ENCODE measurements at places on chromosomes 3 and 15.
A peak's percentile ranks its signal among the peaks of the same experiment; 100 is the strongest.

- DNase-seq = no peak
Observed at GRCh38 chr3:195286115-195286872, 15.3 kb upstream of the XXYLT1 start.

DNA sequence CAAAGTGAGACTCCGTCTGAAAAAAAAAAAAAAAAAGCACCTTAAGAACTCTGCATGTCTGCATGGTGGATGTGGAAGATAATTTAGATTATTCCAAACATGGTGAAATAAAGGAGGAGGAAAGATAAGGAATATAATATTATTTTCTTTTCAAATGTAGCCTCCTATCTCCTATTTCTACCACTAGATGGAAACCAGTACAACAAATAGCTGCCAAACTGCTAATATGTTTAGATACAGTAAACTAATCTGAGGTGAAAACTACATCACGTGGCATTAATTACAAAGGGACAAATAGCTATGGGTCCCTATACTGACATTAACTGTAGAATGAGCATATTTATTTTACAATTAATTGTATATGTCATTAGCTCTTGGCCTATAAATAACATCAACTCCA, 197.8 kb downstream of the TBC1D5 start:
- DNase-seq = no peak

- DNase-seq = no peak
Observed at GRCh38 chr15:40010686-40011085, 28.3 kb downstream of the SRP14 start.

DNA sequence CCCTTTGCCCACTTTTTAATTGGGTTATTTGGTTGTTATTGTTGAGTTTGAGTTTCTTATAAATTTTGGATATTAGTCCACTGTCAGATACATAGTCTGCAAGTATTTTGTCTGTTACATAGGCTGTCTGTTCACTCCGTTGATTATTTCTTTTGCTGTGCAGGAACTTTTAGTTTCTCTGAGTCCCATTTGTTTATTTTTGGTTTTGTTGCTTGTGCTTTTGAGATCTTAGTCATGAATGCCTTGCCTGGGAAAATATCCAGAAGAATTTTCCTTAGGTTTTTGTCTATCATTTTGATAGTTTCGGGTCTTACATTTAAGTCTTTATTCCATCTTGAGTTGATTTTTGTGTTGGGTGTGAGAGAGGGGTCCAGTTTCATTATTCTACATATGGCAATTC, 254.5 kb downstream of the NLGN1 start:
- DNase-seq = no peak

- no peak for DNase-seq
Observed at GRCh38 chr3:66754613-66755012, 243.5 kb upstream of the KBTBD8 start.

DNA sequence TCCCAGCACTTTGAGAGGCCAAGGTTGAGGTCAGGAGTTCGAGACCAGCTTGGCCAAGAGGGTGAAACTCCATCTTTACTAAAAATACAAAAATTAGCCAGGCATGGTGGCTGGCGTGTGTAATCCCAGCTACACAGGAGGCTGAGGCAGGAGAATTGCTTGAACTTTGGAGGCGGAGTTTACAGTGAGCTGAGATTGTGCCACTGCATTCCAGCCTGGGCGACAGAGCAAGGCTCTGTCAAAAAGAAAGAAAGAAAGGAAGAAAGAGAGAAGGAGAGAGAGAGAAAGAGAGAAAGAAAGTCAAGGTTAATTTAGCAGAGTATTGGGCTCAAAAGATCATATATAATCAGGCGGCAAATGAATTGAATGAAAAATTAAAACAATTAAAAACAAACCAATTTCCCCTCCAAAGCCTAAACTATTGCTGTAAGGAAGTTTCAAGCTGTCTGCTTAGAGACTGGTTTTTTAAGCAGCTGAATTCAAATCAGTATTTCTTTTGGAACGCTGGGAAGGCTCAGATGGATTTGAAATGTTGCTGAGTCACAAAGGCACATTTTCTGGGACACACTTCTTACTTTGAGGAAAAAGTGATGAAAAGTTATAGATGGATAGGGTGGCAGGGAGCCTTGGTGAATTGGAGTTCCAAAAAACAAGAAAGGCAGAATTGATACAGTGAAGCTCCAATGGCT, 81.3 kb upstream of the BHLHE40 start:
- DNase-seq = no peak

GRCh38 chr3:56069766-56070165, 398.5 kb downstream of the ERC2 start:
- no peak for DNase-seq

DNA sequence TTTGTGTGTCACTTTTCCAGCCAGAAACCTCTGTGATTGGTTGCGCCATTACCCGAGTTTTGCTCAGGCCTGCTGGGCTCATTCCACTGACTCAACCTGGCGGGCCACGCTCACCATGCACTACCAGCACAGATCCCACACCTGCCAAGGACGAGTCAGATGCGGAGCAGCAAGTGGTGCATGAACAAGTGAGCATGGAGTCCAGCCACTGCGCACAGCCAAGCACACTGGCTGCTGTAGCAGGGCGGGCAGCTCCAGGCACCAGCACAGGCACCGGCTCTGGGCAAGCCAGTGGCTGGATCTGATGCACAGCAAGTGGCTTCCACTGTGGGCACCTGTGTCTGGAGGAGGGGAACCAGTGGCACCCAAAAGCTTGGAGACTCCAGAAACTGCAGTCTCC, 110.4 kb downstream of the CBLB start:
- no peak for DNase-seq

- no peak for DNase-seq
Observed at GRCh38 chr15:69606144-69606543, 153.5 kb downstream of the RPLP1 start.

DNA sequence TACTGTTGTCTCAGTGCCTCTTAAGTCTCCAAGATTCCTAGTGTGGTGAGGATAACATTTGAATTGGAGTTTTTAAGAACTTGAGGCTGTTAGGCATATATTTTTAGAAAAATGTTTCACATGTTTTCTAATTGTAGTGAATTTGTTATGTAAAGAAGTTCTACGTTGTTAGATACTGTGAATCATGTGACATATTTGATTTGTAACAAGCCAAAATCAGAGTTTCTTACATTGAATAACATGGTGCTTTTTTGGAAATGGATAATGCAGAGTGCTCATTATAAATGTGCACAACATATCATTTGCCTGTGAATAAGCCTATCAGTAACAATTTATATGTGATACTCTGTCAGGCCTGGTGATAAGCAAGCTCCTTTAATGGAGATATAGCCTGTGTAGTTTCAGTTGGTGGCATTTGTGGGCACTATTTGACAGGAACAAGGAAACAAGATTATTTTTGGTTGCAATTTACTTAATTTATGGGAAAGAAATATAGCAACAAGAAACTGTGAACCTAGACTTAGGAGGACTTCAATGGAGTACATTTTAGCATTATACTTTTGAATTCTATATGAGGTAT, 328.8 kb downstream of the ARPP21 start:
- no peak for DNase-seq

GRCh38 chr15:75542386-75542797, 36.7 kb downstream of the PTPN9 start:
- no peak for DNase-seq

DNA sequence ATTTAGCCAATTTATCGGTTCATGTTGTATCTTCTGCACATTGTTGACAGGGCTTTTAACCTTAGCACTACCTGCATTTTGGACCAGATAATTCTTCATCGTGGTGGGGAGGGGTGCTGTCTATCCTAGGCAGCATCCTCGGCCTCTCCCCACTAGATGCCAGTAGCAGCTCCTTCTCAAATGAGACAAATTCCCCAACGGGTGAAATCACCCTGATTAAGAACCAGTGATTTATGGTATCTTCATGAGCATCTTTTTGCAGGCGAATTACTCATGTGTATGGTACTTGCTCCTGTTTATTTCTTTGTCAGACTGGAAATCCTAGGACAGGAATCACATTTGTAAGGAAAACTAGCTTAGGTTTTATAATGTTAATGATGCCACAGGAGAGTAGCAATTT, 68.0 kb downstream of the C3orf70 start:
- DNase-seq = no peak

DNA sequence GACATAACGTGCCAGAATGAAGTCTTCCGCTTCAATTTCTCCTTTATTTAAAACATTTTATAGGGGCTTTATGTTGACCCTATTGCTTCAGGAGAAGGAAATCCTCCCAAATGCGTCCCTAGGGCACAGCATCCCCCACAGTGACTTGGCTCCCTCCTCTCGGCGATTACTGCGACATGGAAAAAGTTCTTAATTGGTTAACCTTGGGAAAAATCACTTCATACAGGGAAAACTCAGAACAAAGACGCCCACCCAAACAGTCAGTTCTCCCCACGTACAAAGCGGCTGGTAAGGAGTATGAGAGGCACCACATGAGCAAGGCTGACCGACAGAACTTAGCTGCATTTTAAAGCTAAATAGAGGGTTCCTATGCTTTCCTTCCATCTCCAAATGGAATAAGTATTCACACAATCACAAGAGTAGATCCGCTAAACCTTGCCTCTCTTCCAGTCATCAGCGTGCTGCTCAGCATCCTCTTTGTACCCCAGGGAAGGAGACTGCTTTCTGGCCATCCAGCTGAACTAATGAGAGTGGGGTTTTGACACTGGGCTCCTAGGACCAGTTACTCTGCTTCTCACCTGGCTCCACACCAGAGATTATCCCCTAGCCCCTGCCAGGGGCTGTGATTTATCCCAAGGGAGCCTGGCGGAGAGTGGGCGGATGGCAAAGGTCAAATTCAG, 415.3 kb upstream of the WNT5A start:
- no peak for DNase-seq

- DNase-seq = no peak
Observed at GRCh38 chr15:65968511-65968910, 99.2 kb downstream of the RAB11A start.

- DNase-seq = no peak
Observed at GRCh38 chr3:154818676-154819255, 261.4 kb upstream of the MME start.

DNA sequence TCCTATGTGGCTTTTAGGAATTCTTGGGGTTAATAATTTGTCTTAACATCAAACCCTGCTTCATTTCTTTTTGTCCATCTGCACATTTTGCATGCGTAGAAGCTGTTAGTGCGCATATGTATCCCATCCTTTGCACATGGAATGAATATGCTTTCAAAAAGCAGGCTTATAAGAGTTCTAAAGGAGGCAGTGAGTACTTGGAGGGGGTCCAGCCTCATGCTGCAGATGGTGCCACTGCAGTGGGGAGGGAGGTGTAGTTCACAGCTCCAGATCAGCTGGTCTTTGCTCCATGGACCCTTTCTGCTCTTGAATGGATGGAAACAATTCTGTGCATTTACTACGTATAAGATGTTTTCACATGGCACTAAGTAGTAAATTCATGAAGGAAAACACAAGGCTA, 20.7 kb upstream of the SSR3 start:
- DNase-seq = no peak

DNA sequence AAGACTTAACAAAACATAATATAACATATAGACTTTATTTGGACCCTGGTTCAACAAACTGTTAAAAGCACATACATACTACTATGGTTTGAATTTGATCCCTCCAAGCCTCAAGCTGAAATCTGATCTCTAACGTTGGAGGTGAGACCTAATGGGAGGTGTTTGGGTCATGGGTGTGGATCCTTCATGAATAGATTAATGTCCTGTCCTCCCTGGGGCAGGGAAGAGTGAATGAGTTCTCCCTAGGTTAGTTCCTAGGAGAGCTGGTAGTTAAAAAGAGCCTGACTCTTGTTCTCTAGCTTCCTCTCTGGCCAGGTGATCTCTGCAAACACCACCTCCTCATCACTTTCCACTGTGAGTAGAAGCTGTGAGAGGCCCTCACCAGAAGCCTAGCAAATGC, 36.4 kb downstream of the CLASP2 start:
- DNase-seq = no peak

- DNase-seq = peak; percentile 48
Observed at GRCh38 chr3:177478170-177478867, 281.0 kb upstream of the TBL1XR1 start.

- DNase-seq = no peak
Observed at GRCh38 chr3:49654955-49655556, 19.1 kb upstream of the APEH start.

GRCh38 chr3:9420850-9421549, 23.6 kb downstream of the SETD5 start:
- no peak for DNase-seq

- DNase-seq = peak; percentile 57
Observed at GRCh38 chr15:69893863-69894262, 203.9 kb downstream of the TLE3 start.

GRCh38 chr3:134197681-134198261, 52.9 kb downstream of the RYK start:
- peak; percentile 69 for DNase-seq

DNA sequence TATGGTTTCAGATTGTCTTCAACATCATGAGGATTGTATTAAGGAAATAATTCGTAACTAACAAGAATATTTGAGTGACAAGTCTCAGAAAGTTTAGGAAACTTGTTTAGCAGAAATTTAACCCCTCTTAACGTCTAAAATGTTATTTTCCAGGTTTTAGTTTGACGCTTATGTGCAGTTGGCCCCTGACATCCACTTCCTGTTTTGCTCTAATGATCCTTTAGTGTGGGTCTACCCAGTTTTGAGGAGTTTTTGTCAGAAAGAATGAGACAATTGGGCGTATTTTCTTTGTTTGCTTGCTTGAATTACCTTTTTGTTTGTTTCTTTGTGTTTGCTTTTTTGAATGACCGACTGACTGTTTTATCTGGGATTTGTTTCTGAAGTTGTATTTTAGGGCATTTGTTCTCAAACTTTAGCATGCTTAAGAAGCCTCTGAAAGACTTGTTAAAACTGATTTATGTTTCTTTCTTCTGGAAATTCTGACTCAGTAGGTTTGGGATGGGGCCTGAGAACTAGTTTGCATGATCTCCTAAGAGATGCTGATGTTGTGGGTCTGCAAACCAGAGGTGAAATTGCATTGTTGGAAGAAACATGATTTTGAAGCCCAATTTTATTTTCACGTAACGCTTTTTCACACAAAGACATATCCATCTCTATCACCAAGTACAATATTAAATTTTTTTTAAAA, 20.6 kb downstream of the RBMS3 start:
- no peak for DNase-seq

- peak; percentile 20 for DNase-seq
Observed at GRCh38 chr3:54931182-54931581, 3.3 kb upstream of the LRTM1 start.

- DNase-seq = no peak
Observed at GRCh38 chr15:31091481-31091880, 10.0 kb downstream of the TRPM1 start.

- no peak for DNase-seq
Observed at GRCh38 chr3:31918179-31919150, 62.6 kb downstream of the OSBPL10 start.

- DNase-seq = no peak
Observed at GRCh38 chr3:146052791-146053310, 108.1 kb downstream of the PLOD2 start.

- no peak for DNase-seq
Observed at GRCh38 chr15:59304034-59304795, 68.5 kb downstream of the MYO1E start.

- peak; percentile 37 for DNase-seq
Observed at GRCh38 chr15:41559239-41559782, 299 bp downstream of the TYRO3 start.

GRCh38 chr3:98906230-98906629, 4.7 kb upstream of the DCBLD2 start:
- DNase-seq = no peak

All from iPS-NIHi11 (cell line).